ENCODE measurements at places on chromosomes 16 and 17.

DNA sequence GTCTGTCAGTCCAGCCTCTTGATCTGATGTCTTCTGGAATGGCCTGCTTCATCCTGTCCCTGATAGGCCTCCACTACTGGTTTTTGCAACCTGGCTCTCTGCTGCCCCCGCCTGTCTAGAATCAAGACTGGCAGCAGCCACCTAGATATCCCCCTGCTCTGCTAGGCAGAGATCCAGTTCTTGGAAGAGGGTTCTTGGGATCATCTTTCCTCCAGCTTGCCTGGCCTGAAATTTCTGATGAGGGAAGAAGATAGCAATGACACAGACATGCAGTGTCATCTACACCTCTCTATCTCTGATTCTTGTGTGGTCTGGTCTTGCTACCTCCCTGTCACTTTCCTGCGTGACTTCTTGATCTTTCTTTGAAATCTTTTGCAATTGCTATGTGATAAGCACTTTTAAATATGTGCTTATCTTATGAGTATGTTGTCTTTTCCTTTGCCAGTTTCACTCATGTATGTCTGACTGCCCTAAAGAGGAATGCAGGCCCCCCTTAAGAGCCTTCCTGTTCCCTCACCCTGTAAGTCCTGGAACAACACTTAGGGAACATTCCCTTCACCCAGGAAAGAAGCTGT lies 20.3 kb upstream of the NFATC3 start:
- DNase-seq, result peak; percentile 93

GRCh38 chr17:75087558-75088453 lies at the start of gene SLC16A5:
Gene SLC16A5, plus strand, starts transcription at chr17:75087954. Its CDS starts 5,683 bp downstream, at chr17:75093637.
- peak; percentile 63 for DNase-seq

- no peak for DNase-seq
Measured at GRCh38 chr16:68037841-68038597, 14.9 kb downstream of the DUS2 start.

- DNase-seq, result peak; percentile 12
Measured at GRCh38 chr17:76499267-76499667, 2.0 kb downstream of the RHBDF2 start.

DNA sequence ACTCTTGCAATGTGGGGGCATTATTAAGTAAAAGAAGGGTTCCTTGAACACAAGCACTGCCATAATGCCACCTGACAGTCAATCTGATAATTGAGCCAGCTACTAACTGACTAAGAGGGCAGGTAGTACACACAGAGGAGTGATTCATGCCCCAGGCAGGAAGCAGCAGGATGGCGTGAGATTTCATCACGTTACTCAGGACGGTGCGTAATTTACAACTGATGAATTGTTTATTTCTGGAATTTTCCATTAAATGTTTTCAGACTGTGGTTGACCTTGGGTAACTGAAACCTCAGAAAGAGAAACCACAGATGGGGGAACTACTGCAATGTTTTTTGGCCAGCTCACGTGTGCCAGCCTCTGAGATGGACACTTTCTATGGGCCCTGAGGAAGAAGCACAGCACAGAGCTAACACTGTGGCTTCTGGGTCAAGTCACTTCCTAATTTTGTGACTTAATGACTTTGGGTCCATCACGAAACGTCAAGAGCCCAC lies 46.7 kb downstream of the C17orf67 start:
- peak; percentile 89 for DNase-seq

DNA sequence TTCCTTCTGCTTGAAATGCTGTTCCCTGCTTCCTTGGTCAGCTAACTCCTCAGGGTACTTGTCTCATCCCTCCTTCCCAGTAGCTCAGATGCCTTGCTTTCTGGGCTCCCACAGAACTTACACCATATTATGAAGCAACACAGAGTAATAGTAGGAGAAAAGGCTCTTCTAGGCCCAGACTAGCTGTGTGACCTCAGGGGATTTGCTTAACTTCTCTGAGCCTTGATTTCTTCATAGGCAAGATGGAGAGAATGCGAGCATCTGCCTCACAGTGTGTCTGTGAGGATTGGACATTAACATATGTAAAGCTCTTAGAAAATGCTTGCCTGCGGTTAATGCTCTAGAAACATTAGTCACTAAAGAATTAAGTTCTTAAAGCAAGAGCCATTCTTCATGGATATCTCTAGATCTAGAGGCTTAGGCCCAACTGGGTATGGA lies 22.3 kb upstream of the PECAM1 start:
- no peak for DNase-seq

GRCh38 chr16:31188450-31189411 lies 8.8 kb downstream of the FUS start:
- DNase-seq, result no peak

DNA sequence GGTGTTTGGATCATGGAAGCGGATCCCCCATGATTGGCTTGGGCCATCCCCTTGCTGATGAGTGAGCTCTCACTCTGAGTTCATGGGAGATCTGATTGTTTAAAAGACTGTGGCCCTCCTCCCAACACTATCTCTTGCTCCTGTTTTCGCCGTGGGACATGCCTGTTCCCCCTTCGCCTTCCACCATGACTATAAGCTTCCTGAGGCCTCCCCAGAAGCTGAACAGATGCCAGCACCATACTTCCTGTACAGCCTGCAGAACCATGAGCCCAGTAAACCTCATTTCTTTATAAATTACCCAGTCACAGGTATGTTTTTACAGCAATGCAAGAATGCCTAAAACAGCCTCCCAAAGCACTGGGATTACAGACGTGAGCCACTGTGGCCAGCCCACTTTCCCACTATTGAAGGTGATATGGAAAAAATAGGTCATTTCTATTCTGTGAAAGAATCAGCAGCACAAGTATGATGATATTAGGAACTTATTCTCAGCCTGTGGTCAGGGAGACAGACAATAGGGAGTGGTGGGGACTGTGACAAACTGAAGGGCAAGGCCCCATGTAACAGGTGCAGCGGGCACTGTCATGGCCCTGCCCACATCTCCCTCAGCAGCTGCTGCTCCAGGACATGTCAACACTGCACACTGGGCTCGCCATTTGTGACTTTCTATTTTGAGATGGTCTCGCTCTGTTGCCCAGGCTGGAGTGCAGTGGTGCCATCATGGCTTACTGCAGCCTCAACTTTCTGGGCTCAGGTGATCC lies 33.7 kb upstream of the LITAF start:
- no peak for DNase-seq
